ENCODE measurements at places on chromosomes 4 and X. TPM values are rescaled to one million over a fixed set of nuclear protein-coding genes. Genes with fewer than 3 reads are reported as not detected.

The MTTP gene
- total RNA-seq, result not detected

The CT45A5 gene
- not detected for total RNA-seq

The CYSLTR1 gene
- total RNA-seq, result 0.19 TPM

- no peak overlapping the region for H3K27ac ChIP-seq
- H3K4me1 ChIP-seq, result no peaks in the 10 kb centered on the region
- DNase-seq, result no peak
- H3K36me3 ChIP-seq, result no peaks in the 10 kb centered on the region
Measured at GRCh38 chr4:35541888-35542213, 702.5 kb downstream of the ARAP2 start.

The HMGB2 gene
- total RNA-seq, result 5.0 TPM

DNA sequence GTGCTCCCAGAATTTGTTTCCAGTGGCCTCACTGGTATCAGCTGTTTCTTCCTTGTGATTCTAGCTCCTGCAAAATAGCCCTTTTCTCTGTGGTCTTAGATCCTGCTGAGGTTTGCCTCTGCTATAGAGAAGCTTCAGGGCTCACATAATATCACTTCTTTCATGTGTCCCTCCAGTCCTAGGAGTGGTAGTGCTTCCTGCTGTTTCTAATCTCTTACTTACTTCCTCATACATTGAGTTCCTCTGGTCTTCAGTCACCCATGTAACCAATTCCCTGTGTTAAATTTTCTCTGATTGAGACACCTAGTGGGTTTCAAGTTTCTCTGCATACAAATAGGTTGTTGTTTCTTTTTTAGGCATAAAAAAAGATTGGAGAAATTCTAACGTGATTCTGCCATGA lies 1567.9 kb downstream of the ARAP2 start:
- no peaks in the 10 kb centered on the region for H3K27me3 ChIP-seq
- no peak overlapping the region for H3K4me3 ChIP-seq
- no peak overlapping the region for H3K27ac ChIP-seq
- DNase-seq, result no peak

- no peaks in the 10 kb centered on the region for H3K36me3 ChIP-seq
- H3K27me3 ChIP-seq, result peaks cover 5% of the 10 kb centered on the region
- DNase-seq, result no peak
Measured at GRCh38 chrX:84046403-84046984, 141.5 kb downstream of the RPS6KA6 start.

The STBD1 gene
- total RNA-seq, result 1.7 TPM

All from pancreas (tissue), 10 donors.